ENCODE measurements at places on chromosomes 12 and 14. TPM values are rescaled to one million over a fixed set of nuclear protein-coding genes. Genes with fewer than 3 reads are reported as not detected.

DNA sequence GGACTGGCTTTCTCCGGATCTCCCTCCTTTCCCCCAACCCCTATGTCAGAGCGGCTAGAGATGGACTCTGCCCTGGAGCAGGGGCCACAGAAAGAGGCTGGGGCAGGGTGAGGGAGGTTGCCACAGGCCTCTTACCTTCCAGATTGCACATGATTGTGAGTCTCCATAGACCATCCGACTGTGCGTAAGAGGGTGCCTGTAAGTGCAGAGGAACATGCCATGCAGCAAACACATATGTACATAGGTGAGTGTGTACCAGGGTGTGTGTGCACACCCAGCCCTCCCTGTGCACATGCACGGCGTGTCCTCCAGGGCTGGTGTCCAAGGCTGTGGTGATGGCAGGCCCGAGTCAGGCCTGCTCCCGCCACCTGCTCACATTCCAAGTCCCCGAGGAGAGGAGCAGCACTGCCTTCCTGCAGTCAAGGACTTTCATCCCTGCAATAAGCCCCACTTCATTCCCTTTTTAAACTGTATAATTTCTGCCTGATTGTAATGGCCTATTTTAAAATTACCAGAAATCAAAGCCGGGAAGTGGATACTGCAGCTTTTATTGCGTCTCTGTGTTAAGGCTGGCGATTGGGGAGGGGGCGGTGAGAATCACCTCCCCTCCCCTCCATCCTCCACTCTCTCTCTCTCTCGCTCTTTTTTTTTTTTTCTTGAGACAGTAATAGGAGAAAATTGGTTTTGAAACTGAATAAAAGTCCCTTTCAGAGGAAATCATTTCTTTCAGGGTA, 28.5 kb downstream of the FAM222A start:
- H3K4me3 ChIP-seq: no peak overlapping the region
- DNase-seq: no peak
- no peak overlapping the region for H3K27ac ChIP-seq
- no peaks in the 10 kb centered on the region for H3K36me3 ChIP-seq
- H3K27me3 ChIP-seq: no peaks in the 10 kb centered on the region

DNA sequence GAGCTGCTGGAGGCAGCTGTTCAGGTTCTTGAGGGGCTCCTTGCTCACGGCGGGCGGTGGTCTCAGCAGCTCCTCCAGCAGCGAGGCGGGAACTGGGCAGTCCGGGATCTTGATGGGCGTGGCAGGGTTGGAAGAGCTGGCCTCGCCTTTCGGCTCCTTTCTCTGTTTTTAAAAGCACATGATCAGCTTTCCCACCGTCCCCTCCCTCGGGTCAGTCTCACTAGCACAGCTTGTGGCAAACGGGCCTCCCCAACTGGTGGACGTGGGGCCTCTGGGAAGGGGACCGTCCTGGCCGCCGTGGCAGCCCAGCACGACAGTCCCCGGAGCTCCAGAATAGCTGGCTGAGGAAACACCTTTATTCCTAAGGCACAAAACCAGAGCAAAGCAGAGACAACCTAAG, 12.5 kb upstream of the ANKLE2 start:
- no peak overlapping the region for H3K27ac ChIP-seq
- no peak for DNase-seq
- no peaks in the 10 kb centered on the region for H3K4me1 ChIP-seq
- H3K27me3 ChIP-seq: no peaks in the 10 kb centered on the region

DNA sequence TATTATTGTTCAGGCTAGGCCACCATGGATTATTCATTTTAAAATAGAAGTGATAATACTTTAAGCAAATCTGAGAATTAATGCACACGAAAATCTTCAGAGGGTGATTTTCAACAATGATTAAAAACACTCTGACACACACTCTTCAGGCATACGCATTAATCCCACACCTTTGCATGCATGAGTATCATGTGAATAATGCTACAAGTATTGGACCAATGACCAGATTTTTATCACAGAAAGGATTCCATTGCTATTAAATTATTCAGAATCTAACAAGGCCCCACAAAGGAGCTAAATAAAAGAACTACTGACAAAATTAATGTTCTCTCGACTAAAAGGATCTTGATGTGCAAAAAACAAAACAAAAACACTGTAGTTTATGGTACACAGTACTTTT, 11.1 kb downstream of the EPS8 start:
- H3K27me3 ChIP-seq: no peaks in the 10 kb centered on the region
- H3K27ac ChIP-seq: no peak overlapping the region
- no peaks in the 10 kb centered on the region for H3K36me3 ChIP-seq
- DNase-seq: no peak
- H3K4me3 ChIP-seq: no peak overlapping the region

HPD gene
- total RNA-seq: not detected

GRCh38 chr12:108115123-108116121, 13.7 kb upstream of the WSCD2 start:
- no peak overlapping the region for H3K4me3 ChIP-seq
- no peaks in the 10 kb centered on the region for H3K27me3 ChIP-seq
- no peak for DNase-seq
- no peak overlapping the region for H3K27ac ChIP-seq
- H3K4me1 ChIP-seq: peaks cover 10% of the 10 kb centered on the region

ANP32D gene
- total RNA-seq: 0.37 TPM

GRCh38 chr12:51011955-51012354, 14.2 kb downstream of the SLC11A2 start:
- peaks cover 3% of the 10 kb centered on the region for H3K4me1 ChIP-seq
- H3K4me3 ChIP-seq: no peak overlapping the region
- peaks cover 2% of the 10 kb centered on the region for H3K36me3 ChIP-seq

DLK1 gene
- total RNA-seq: 1.2 TPM

DNA sequence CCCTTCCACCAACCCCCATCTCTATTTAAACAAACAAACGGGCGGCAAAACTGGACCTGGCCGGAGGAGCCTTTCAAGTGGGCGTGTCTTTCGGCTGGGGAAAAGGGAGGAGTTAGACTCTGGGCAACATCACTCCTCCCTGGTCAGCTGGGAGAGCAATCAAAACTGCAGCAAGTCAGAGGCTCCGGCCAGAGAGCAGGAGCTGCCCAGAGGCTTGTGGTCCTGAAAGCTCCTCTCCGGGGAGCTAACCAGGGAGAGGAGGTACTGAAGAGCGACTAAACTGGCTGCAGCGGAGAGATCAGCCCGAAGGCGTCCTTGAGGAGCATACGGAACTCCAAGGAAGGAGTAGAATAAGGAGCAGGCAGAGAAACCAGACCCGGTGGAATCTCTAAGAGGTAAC, at the start of gene NEUROD4:
Gene NEUROD4 (plus strand): TSS at position 191 of the 400 bp plus-strand sequence. CDS start 6,466 bp downstream, outside the sequence.
- no peaks in the 10 kb centered on the region for H3K36me3 ChIP-seq
- H3K27ac ChIP-seq: no peak within 1 kb of the TSS

GRCh38 chr14:54902143-54902520, 494 bp downstream of the GCH1 start:
- H3K4me1 ChIP-seq: no peaks in the 10 kb centered on the region
- H3K27ac ChIP-seq: peak overlapping the region; percentile 36
- peak; percentile 68 for DNase-seq
- peak overlapping the region; percentile 90 for H3K4me3 ChIP-seq
- peaks cover 5% of the 10 kb centered on the region for H3K27me3 ChIP-seq

Measured in lung (tissue), 17 donors.